ENCODE measurements at places on chromosomes 12 and 14.
A peak's percentile ranks its signal among the peaks of the same experiment; 100 is the strongest.

- no peak for DNase-seq
Measured at GRCh38 chr12:75660805-75661404, 149.5 kb upstream of the KRR1 start.

- DNase-seq, result peak; percentile 29
Measured at GRCh38 chr12:92363295-92364146, 217.9 kb upstream of the BTG1 start.

DNA sequence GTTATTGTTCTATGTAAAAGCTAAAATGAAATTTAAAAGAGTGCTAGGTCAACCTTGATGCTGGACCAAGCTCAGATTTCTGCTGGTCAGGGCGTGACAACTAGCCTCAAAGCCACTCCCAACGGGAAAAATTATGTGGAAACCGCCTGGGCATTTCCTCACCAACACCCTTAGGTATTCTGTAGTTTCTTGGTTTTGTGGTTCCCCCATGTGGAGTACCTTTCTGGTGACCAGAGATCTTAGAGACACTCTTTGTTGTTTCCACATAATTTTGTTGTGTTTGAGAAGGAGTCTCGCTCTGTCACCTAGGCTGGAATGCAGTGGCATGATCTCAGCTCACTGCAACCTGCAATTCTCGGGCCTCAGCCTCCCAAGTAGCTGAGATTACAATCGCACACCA, 119.9 kb downstream of the DENND5B start:
- no peak for DNase-seq

DNA sequence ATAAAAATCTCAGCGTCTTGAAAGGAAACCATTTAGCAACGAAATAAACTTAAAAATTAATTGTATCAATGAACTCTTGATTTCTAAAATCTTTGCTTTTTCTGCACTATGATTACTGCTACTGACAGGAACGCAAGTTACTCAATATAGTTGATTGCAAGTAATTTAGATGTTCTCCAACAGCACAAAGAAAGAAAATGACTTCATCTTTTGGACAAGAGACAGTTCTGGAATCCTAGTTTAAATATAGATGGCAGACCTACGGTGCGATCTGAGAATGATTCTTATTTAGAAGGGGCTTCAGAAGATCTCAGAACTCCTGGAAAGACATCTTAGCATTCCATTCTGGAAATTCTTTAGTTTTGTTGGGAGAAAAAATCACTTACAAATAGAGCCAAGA, 1.4 kb upstream of the SUDS3 start:
- no peak for DNase-seq

- DNase-seq, result no peak
Measured at GRCh38 chr12:130354407-130354806, 16.7 kb downstream of the PIWIL1 start.

GRCh38 chr12:95802482-95803270, 12.1 kb upstream of the NTN4 start:
- DNase-seq, result no peak

- no peak for DNase-seq
Measured at GRCh38 chr12:92519284-92519683, 183.5 kb upstream of the PLEKHG7 start.

DNA sequence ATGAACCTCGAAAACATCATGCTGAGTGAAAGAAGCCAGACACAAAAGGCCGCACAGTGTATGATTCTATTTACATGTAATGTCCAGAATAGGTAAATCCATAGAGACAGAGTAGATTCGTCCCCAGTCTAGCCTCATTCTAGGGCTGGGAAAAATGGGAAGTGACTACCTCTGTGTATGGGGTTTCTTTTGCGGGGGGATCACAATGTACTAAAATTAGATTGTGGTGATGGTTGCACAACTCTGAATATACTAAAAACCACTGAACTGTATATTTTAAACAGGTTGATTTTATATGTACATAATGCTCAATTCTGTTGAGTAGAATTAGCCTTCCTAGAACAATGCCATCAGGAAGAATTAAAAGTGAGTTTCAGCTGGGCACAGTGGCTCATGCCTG, 6.3 kb upstream of the RILPL2 start:
- DNase-seq, result no peak

GRCh38 chr12:109481863-109482262, 4.4 kb downstream of the UBE3B start:
- DNase-seq, result no peak

DNA sequence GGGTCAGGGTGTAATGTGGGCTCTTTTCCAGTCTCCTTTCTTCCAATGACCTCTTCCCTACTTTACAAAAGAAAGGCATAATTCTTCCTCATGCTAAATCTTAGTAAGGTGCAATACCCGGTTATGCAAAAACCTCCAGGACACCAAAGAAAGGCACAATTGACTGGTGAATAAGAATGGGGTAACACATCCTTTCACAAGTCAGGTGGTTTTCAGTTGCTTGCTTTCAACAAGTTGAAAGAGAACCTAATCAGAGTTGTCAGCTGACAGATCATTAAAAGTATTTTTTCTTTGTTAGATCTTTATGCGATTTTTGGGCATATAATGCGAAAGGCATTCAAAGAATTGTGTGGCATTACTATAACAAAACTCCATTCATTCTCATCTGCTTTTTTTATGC, 1.3 kb upstream of the AEBP2 start:
- no peak for DNase-seq

- DNase-seq, result no peak
Measured at GRCh38 chr12:68119250-68119649, 40.3 kb downstream of the IFNG start.
